Stimulated activated CD4-positive, alpha-beta T cell treated with anti-CD3 and anti-CD28 coated beads, Interleukin-1b, Interleukin-23, amount 100 ng/mL, for 48 hours (primary cell): ENCODE measurements at places on chromosomes 4 and X.

DNA sequence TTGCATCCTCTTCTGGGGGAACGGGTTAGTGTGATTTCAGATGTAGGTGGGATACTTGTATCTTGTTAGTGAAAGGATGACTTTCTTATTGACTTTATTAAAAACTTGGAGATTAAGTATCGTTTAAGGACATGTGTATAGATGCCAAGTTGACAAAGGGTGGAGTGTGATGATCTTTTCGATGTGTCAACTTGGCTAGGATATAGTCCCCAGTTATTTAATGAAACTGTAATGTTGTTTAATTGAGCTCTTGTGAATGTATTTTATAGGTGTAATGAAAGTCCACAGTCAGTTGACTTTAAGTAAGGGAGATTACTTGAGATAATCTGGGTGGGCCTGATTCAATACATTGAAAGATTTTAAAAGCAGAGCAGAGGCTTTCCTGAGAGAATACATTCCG is 127.0 kb downstream of the AASDH start:
- DNase-seq: no peak

GRCh38 chrX:132743086-132743485 is 215.3 kb downstream of the HS6ST2 start:
- no peak for DNase-seq

DNA sequence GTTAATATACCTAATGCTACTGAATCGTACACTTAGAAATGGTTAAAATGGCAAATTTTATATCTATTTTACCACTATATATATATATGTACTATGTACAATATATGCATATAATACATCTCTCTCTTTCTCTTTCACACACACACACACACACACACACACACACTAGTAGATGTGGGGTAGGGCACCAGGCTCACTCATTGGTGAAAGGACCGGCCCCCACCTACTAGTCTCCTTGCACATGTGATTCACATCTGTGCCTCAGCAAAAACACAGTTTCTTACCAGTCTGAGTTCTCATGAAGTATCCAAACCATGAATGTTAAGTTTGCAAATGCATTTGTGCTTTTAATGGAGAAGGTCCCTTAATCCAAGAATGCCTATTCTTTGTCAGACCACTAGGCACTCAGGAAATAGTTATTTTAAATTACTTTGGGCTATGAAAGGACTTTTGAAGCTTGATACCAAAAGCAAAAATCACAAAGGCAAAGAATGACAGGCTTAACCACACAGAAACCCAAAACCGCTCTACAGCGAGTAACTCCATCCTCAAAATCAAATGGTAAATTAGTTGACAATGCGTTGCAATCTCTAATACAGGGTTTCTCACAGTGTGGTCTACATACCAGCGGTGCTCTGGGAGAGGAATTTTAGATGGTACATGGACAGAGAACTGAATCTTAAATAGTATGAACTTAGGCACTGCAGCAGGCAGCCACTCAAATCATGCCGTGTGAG is 5.8 kb downstream of the TSC22D3 start:
- no peak for DNase-seq

- no peak for DNase-seq
Observed at GRCh38 chrX:112218388-112218787, 135.8 kb upstream of the TRPC5 start.

DNA sequence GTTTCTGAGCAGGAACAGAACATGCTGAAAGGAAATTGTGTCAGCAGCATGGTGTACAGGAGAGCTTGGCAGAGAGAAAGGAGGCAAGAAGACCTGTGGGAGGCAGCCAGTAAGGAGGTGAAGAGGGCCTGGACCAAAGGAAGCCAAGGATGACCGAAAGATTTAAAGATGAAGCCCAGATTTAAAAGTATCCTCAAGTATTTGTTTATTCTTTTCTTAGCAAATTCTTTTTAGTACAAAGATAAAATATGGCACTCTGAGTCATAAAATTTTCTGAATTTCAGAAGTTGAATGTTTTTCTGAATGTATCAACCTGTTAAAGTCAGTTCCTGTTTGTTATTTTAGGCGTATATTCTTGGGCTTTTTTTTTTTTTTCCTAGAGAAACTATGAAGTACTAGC is 3.5 kb downstream of the PKD2 start:
- DNase-seq: no peak

- DNase-seq: no peak
Observed at GRCh38 chr4:165328708-165329107, 1.2 kb downstream of the MSMO1 start.

DNA sequence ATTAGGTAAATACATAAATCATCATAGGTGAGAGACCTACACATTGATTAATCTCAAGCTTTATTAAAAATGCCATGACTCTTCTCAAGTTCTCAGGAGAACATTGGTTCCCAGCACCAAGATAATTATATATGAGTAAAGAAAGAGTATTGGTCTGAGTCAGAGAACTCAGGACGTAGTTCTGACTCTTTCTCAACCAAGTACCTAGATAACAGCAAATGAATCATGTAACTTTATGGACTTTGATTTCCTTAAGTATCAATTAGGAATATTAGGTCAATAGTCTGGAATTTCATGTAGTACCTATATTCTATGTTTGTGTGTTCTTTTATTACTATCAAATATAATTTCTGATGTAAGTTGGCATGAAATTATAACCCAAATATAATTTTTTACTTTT is 409.9 kb downstream of the GABRG1 start:
- DNase-seq: no peak

DNA sequence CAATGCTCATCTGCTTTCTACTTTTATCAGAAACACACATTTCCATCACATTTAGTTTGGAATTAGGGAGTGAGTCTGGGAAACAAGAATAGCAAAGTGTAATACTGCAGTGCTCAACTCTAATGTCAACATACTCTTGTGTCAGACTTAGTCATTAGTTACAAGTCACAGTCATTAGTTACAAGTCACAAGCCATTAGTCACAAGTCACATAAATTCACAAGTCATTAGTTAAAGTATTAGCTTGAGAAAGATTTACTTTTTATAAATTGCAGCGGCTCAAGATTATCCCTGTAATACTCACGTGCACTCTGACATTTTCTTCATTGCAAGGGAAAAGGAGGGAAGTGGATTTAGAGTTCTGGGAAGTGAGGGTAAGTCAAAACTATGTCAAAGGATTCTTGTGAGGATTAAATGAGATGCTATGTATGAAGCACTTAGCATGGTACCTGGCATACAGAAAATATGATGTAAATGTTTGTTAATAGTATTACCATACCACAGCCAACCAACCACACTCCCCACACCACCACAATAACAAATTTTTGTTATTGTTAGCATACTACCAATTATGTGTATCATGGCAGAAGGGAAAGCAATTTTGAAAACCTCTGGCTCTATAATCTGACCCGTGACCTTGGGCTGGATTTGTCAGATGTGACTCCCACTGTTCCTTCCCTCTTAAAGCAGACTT is 116.6 kb downstream of the ARHGAP24 start:
- no peak for DNase-seq

- DNase-seq: no peak
Observed at GRCh38 chrX:57595381-57595811, 3.6 kb downstream of the ZXDB start.

DNA sequence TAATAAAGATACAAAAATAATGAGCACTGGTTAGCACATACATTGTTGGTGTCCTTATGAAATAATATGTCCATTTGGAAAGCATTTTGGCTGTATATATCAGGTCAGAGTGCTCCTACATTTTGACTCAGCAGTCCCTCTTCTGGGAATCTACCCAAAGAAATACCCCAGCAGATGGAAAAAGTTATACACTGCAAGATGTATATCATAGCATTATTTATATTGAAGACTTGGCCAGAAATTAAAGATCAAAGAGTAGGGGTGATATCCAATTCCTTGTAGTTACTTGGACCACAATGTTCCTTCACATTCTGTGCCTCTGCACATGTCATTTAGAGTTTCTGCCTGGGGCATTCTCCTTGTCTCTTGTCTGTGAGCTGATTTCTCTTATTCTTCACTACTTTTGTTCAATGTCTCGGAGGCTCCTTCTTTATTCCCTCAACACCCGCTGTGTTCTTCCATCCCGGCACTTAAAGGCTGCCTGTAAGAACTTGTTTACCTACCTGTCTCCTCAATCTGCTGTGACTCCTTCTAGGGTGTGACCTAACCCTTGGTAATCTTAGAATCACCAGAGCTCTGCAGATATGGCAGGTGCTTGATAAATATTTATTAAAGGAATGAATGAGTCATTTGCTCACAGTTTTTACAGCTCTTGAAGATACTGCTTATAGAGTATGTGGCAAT is 3.1 kb upstream of the TSPAN5 start:
- DNase-seq: no peak

- DNase-seq: no peak
Observed at GRCh38 chrX:40581336-40581920, 658 bp downstream of the ATP6AP2 start.

GRCh38 chr4:141860974-141861373 is 224.6 kb downstream of the IL15 start:
- DNase-seq: no peak

DNA sequence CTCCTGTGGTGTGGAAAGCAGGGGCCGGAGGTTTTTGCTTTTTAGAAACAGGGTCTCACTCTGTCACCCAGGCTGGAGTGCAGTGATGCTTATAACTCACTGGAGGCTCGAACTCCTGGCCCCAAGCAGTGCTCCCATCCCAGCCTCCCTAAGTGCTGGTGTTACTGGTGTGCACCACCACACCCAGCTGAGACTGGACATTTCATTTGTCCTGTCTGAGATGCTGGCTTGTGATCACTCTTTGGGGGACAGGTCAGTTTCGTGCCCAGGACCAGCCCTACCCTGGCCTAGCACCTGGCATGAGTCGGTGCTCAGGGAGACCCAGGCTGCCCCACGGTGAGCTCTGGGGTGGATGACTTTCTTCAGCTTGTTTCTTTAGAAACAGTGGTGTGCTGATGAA is 11.3 kb downstream of the PSAPL1 start:
- DNase-seq: no peak

GRCh38 chr4:185878633-185879032 is 66.6 kb upstream of the SORBS2 start:
- no peak for DNase-seq

- no peak for DNase-seq
Observed at GRCh38 chrX:100649550-100650356, 5.8 kb downstream of the SRPX2 start.

DNA sequence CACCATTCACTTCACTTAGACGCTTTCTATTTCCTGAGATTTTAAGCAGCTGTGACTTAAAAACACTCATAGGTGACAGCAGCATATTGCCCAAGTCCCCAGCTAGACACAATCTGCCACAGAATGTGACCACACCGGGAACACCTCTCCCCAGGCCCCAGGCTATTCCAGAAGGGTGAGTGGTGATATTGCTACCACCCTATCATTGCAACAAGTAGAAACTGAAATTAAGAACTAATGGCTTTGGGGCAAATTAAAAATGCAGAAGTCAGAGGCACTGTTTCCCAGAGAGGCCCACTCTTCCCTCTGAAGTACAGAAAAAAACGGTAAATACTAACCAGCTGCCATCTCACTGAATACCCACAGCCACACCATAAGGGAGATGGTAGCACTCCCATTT is 35.0 kb downstream of the QDPR start:
- no peak for DNase-seq

GRCh38 chrX:48490661-48491060 is 14.7 kb downstream of the FTSJ1 start:
- no peak for DNase-seq

DNA sequence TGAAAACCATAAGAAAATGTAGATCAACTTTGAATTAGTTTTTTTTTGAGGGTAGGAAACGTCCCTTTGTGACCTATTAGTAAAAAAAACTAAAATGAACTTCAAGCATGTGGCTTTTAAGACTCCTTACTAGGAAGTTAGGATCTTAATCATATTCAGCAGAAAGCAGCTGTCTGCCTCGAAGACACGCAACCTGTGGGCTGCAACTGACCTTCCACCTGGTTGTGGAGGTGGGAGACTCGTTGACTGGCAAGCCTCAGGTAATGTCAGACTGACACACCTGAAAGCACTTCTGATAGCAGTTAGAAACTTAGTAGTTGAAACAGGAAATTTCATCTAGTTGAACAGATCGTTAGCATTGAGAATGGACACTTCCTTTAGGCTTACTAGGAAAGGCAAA is 37.4 kb downstream of the CCNG2 start:
- no peak for DNase-seq

DNA sequence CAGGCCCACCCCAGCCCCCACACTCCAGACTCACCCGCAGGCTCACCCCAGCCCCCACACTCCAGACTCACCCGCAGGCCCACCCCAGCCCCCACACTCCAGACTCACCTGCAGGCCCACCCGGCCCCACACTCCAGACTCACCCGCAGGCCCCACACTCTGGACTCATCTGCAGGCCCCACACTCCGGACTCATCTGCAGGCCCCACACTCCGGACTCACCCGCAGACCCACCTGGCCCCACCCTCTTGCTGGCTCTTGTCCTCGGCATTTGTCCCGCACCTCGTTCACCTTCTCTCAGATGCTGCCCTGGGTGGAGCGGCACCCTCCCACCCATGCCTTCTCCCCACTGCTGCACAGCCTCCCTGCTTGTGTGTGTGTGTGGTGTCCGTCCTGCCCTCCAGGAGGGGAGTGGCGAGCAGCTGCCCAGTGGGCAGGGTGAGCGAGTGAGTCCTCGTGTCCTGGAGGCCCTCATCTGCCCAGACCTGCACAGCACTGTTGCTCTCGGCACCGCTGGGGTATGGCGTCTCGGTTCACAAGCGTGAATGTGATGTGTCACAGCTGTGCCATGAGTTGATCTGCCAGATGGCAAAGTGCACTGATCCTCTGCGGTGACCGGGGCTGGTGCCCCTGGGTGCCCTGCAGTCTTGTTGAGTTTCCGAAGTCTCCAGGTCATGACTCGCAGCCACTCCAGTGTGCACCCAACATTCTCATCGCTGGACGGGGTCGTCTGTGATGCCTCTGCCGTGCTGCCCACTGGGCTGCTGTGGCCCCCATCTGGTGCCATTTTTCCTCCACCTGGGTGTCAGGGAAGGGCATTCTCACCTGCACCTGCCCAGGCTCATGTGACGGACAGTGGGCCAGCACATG is 27.7 kb downstream of the MAEA start:
- DNase-seq: no peak

GRCh38 chr4:73340917-73341316 is 63.2 kb upstream of the ALB start:
- DNase-seq: no peak
